Muscle of leg (tissue), 16 donors: ENCODE measurements at places on chromosomes 6 and 20.

GRCh38 chr6:25627001-25627400 is 25.0 kb upstream of the SCGN start:
- DNase-seq, result no peak

DNA sequence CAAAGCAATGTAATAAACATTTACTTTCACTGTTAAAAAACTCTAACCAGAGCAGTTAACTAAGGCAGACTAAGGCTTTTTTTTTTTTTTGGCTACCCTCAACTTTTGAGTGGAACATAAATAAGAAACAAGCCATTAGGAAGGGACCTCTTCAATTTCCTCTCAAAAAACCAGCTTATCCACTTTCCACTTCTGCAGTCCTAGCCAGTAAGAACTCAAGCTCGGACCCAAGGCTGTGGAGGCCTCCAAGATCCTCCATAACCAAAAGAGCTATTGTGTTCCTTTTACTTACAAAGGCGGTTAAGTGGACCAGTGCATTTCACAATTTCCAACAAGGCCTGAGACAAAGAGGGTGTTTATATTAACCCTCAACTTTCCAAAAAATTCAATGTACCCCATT is 5.3 kb downstream of the KCNK5 start:
- no peak for DNase-seq

DNA sequence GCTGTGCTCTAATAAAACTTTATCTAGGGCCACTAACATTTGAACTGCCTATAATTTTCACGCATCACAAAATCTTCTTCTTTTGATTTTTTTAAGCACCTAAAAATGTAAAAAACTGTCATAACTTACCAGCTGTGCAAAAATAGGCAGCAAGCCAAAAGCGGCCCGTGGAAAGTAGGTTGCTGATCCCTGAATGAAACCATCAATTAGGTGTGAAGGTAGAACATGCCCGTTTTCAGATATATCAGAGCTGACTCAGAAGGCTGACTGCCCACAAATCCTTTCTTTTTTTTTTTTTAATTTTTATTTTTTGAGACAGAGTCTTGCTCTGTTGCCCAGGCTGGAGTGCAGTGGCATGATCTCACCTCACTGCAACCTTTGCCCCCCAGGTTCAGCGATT is 4.9 kb upstream of the IPCEF1 start:
- no peak for DNase-seq

- DNase-seq, result no peak
Observed at GRCh38 chr20:60300374-60300773, 342.2 kb downstream of the CDH26 start.

GRCh38 chr20:54623991-54624569 is 148.7 kb downstream of the DOK5 start:
- DNase-seq, result peak; percentile 29

- peak; percentile 58 for DNase-seq
Observed at GRCh38 chr6:125658136-125658535, 91.3 kb upstream of the HEY2 start.

DNA sequence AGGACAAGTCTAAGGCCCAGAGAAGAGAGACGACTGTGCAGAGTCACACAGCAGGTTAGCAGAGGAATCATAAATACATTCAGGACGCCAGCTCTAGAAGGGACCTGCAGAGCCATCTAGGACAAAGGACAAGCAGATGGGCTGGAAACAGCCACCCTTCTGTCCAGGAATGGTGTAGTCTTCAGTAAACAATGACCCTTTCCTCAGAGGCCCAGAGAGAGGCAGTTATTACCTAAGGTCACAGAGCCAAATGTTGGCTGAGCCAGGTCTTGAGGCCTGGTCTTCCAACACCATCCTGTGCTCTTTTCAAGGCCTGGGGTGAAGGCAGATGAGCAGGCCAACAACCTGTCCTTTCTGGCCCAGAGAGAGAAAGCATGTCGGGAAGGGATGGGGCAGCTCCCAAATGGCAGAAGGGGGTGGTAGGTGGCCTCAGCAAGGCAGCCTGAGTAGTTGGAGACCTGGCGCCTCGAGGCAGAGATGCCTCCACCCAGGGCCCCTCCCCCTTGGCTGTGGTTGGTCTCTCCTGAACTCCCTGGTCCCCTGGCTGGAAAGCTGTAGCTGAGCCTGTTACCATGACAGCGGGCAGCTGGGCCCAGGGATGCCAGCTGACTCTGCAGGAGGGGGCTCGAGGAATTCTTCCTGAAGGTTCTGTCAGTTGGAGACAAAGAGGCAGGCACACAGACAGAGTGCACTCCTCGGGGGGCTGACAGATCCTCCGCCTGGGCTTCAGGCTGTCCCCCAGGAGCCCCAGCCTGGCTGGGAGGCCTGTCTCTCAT is 24.8 kb downstream of the EPB41L1 start:
- no peak for DNase-seq

DNA sequence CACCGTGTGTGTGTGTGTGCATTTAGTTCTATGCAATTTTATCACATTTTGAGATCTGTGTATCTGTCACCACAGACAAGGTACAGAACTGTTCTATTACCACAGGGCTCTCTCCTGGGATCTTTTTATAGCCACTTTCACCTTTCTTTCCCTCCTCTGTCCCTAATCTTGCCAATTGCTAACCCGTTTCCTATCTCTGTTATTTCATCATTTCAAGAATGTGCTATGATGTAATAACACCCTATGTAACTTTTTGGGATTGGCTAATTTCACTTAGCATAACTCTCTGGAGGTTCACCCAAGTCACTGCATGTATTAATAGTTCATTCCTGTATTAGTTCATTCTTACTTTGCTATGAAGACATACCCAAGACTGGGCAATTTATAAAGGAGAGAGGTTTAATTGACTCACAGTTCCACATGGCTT is 657.7 kb downstream of the QKI start:
- DNase-seq, result no peak

DNA sequence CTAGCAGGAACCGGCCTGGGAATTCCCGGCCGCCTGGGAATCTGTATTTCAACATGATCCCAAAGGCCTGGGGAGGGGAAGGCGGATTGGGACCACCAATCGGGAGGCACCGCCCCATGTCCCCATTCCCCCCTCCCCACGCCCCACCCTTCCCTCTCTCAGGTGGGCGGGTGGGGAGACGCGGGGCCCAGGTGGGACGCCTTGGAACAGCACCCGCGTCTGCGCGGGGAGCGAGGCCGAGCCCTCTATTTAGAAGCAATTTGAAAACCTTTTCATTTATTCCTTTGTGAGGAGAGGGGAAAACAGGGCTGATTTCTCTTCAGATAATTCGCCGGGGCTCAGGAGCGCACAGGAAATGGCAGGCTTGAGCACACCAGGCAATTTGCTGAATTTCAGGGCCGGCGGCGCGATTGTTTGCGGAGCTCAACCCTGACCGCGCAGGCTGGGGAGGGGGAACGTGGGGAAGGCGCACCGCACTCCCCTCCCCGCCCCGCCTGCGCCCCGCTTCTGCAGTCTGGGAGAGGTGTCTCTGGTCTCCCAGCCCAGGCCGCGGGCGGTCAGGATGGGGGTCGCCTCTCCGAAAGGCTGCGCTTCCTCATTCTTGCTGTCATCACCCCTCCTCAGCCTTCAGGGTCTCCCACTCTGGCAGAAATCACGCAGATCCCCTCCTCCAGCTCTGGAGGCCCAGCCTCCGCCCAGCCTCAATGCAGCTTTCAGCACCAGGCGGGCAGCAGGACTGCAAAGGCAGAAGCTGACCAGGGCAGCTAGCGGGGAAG is 170.0 kb downstream of the GRM4 start:
- DNase-seq, result no peak
